Right atrium auricular region (tissue), 2 donors: ENCODE measurements at places on chromosomes 2 and 18. TPM values are rescaled to one million over a fixed set of nuclear protein-coding genes. Genes with fewer than 3 reads are reported as not detected.

DNA sequence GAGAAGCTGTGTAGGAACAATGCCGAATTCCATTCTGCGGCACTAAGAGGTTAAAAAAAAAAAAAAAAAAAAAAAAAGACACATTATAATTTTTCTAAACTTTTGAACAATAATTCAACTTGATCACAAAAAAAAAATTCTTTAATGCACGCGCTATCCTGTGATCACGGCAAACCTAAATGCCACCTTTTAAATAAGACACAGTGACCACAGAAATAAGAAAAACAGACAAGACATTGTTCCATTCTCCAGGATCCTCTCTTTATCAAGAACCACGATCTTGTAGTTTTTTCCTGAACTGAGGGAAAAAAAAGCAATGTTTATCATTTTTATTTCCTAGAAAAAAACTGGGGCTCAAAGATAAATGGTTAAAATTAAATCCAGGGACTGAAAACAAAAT, 9.4 kb downstream of the SUCLG1 start:
- DNase-seq: no peak

- no peak for DNase-seq
These were observed 146.5 kb downstream of the DDX1 start for GRCh38 chr2:15738225-15738546.

- no peak for DNase-seq
These were observed 38.8 kb downstream of the INHBB start for GRCh38 chr2:120384486-120385354.

GRCh38 chr2:28621172-28622100, 125.6 kb downstream of the PLB1 start:
- DNase-seq: peak; percentile 94

DNA sequence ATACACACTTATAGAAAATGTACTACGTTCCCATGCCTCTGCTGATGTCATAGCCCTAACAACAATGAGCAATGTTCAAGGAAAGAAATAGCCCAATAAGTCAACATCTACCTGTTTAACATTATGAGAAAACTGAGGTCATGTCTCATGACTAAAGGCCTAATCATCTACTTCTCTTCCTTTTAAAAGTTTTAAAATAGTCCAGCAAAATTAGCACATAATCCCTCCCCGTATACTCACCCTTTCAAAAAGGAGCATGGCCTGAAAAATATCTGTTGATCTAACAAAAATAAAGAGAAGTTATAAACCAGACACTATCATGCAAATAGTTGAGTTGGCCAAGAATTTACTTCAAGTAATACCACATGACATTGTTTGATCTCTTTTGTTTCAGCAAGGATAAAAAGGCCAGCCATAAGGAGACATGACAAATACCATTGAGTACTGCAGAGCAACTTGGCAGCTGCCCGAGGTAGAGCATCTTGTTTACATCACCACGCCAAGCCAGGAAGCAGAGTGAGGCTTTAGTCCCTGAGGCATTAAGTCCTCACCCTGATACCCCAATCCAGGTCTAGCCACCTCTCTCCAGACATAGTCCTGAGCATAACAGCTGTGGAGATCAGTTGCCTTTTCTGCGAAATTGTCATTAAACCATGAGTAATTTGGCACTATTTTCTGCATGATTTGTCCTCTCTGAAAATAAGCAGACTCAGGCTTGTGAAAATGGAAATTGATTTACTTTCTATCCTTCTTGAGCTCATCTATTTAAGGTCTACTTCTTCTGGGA, 137.4 kb upstream of the ETAA1 start:
- DNase-seq: no peak

DNA sequence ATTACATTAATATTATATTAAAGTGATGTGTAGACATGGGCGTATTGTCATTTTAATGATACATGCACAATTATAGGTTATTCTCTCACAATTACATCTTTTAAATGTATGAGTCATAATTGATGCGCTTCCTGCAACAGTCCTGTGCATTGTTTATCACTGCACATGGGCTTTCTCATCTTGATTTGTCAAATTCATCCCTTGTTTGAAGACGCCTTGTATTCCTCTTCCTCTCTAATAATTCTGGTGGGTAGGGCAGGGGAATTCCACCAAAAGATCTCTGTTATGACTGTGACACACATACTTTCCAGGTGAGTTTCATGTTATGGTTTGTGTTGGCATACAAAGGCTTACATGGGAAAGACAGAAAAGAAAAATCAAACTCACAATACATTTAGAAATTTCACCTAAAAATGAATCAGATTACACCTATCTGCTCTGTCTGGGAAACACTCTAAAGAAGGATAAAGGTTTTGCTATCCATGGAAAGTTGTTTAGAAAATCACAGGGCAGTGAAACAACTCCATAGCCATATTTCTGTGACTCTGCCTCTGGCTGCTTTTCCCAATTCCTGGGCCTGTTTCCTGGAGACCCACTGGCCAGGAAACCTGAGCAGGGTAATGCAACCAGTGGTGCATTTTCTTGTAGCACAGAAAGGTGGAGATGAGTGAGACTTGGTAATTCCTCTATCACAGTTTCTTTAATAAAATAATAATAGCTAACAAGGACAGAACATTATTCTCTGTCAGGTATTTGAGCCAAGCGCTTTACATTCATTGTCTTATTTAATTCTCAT, 13.2 kb downstream of the SLC9A2 start:
- DNase-seq: no peak

- no peak for DNase-seq
These were observed 61.0 kb downstream of the TMEM163 start for GRCh38 chr2:134657650-134658250.

DNA sequence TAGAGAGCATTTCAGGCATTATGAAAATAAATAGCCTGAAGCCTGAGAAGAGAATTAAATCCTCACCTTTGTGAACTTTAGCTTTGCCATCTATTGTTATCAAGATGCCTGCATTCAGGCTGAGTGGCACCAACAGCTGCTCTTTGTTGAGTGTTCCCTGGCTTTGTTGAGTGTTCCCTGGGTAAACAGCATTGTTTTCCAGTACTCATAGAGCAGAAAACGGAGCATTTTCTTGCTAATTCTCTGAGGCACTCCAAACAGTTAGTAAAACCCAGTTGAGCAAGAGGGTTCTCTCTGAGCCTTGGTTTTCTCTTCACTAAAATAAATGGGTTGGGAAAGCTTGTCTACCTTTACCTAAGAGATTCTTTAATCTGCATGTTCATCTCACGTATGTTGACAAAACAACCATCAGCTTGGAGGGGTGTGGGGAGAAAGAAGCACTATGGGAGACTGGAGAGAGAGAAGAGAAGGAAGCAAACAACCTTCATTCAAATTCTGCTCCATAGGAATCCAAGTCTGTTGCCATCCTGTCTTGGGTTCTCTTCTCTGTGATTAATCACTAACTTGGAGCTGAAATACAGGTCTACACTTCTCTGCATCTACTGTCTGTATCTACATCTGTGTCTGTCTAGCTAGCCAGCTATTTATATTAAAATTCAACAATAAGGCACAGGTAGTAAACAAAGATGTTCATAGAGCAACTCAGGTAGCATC, 567.0 kb upstream of the SOX11 start:
- no peak for DNase-seq

GRCh38 chr18:46297124-46297523, 192.9 kb downstream of the HAUS1 start:
- no peak for DNase-seq

- no peak for DNase-seq
These were observed 222.6 kb downstream of the NCKAP5 start for GRCh38 chr2:133345638-133346037.

GRCh38 chr2:77508511-77508910, 13.7 kb downstream of the LRRTM4 start:
- no peak for DNase-seq

DNA sequence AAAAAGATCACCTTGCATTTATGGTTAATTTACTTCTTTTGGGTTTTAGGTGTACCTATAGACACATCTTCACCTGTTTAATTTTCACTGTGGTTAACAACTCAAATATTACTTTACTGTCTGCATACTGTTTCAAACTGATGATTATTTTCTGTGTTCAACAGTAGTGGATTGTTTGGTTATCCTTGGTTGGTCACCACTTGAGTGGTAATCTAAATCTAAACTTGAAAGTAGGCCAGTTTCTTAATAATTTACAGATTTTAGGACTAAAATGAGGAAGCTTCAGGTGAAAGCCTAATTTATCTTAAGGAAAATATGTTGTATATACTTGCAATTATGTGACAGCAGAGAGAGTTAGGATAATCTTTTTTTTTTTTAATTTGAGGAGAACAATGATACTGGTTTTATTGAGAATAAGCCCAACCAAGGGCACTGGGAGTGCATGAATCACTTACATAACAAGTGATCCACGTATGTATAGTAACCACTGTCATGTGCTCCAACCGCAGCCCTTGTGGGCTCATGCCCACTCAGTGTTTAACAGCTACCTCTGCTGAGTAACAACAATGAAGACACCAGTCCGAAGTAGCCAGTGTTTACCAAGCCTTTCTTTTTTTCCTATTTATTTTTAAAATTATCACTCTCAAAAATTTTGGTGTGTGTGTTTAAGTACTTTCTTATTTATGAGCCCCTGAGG, 31.0 kb upstream of the WDSUB1 start:
- no peak for DNase-seq

- no peak for DNase-seq
These were observed 49.5 kb upstream of the TMEM87B start for GRCh38 chr2:112005406-112006075.

DNA sequence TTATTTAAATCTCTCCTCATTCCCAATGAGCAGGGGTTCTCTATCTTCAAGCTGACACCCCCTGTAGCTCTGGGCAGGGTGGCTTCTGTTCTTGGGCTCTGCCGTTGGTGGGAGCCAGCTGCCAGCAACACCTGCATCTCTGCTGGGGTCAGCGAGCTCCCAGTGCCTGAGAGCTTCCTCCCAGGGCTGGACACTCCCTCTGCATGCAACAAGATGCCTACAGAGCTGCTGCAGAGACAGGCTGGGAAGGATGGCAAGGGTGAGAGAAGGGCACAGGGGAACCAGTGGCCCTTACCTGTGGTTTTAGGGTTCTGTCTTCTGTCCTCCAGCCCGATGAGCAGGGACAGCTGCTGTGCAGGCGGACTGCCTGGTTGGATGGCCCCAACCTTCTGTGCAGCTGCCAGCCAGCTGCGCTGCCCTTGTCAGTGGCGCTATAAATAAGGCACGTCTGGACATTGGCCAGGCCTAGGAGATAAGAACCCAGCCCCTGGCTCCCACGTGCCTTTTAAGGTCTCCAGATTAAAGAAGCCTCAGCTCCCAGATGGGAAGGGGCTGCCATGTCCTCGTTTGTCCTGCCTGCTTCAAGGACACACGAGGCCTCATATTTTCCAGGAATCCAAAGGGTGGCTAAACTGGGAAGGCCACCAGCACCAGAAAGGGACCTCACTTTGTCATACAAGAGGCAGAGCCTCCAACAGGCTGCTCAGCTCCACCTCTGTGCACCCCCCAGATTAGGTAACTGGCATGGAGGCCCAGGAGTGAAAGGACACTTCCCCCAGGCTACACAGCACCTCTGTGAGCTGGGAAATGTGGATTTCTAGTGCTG, 39.5 kb upstream of the FHL2 start:
- peak; percentile 61 for DNase-seq

DNA sequence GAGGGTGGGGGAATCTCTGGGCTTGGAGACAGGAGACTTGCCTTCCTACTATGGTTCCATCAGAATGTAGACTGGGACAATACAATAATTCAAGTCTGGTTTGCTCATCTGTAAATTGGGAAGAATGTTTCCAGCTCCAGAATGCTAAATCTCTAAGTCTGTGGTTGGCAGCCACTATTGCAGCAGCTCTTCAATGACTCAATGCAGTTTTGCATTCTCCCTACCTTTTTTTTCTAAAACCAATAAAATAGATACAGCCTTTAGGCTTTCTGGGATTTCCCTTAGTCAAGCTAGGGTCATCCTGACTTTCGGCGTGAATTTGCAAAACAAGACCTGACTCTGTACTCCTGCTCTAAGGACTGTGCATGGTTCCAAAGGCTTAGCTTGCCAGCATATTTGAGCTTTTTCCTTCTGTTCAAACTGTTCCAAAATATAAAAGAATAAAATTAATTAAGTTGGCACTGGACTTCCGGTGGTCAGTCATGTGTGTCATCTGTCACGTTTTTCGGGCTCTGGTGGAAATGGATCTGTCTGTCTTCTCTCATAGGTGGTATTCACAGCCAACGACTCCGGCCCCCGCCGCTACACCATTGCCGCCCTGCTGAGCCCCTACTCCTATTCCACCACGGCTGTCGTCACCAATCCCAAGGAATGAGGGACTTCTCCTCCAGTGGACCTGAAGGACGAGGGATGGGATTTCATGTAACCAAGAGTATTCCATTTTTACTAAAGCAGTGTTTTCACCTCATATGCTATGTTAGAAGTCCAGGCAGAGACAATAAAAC, 6.5 kb downstream of the TTR start:
- DNase-seq: no peak

- DNase-seq: no peak
These were observed 10.9 kb downstream of the STARD7 start for GRCh38 chr2:96197546-96198255.

- DNase-seq: no peak
These were observed 873.0 kb downstream of the CPS1 start for GRCh38 chr2:211429256-211429920.

GRCh38 chr2:77521931-77522470, at the start of gene LRRTM4:
TSS of gene LRRTM4 (minus strand) at chr2:77522376.
- DNase-seq: no peak

- no peak for DNase-seq
These were observed 476.7 kb upstream of the RAB6C start for GRCh38 chr2:129502781-129503180.

DNA sequence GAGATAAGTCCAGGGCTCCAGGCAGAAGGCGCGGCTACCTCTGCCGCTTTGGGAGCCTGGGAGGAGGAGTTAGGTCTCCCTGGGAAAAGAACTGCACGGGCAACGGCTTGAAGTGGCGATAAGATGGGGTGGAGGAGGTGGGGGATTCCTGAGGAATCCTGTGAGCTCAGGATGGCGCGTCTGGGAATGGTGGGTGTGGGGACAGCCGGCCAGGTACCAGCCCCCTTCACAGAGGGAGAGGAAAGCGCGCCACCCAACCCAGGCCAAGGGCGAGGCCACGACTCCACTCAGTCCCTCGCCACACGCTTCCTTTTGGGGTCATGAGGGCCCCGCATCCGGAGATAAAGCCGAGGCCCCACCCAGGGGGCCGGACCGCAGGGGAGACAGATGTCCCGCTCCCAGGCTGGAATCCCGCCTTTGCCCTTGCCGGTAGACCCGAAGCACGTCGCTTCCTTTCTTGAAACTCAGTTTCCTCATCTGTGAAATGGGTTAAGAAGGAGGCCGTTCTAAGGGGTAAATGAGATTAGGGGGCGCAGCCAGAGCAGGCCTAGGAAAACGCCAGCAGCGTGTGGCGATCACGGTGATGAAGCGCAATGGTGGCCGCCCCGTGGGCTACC, 1.7 kb upstream of the CTDSP1 start:
- DNase-seq: peak; percentile 86

GRCh38 chr18:10838553-10838952, 310.8 kb downstream of the PIEZO2 start:
- DNase-seq: no peak

GRCh38 chr18:38932752-38933151, 1367.2 kb upstream of the CELF4 start:
- no peak for DNase-seq

GKN2 gene
- not detected for total RNA-seq

TUBA3E gene
- total RNA-seq: 9.5 TPM

IL36RN gene
- total RNA-seq: not detected

MAPRE3 gene
- total RNA-seq: 33.4 TPM

DPYSL5 gene
- 0.12 TPM for total RNA-seq

RETSAT gene
- total RNA-seq: 34.2 TPM

CABYR gene
- total RNA-seq: 0.41 TPM

PLGLB2 gene
- 1.2 TPM for total RNA-seq

NIF3L1 gene
- total RNA-seq: 16.1 TPM
